Mammary epithelial cell (primary cell): ENCODE measurements at places on chromosomes 3 and 15.

DNA sequence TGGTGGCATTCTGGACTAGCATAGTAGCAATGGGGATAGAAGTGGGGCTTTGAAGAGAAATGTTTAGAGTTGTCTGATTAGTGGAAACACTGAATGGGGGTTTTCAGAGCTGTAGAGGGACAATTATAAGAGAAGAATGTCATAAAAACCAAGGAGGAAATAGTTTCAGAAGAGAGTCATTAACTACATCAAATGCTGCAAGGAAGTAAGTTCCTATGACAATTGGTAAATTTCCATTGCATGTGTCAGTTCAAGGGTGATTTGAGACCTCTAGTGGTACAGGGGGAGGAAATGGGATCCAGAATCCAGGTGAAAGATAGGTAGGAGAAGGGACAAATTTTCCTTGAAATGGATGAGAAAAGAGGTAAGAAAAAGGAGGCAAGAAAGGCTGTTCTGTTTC, 68.3 kb upstream of the TBC1D5 start:
- DNase-seq: peak; percentile 33

- no peak for DNase-seq
These were observed 27.6 kb downstream of the CHRNA7 start for GRCh38 chr15:32057876-32058425.

GRCh38 chr3:71641674-71642073, 58.1 kb upstream of the FOXP1 start:
- DNase-seq: no peak

DNA sequence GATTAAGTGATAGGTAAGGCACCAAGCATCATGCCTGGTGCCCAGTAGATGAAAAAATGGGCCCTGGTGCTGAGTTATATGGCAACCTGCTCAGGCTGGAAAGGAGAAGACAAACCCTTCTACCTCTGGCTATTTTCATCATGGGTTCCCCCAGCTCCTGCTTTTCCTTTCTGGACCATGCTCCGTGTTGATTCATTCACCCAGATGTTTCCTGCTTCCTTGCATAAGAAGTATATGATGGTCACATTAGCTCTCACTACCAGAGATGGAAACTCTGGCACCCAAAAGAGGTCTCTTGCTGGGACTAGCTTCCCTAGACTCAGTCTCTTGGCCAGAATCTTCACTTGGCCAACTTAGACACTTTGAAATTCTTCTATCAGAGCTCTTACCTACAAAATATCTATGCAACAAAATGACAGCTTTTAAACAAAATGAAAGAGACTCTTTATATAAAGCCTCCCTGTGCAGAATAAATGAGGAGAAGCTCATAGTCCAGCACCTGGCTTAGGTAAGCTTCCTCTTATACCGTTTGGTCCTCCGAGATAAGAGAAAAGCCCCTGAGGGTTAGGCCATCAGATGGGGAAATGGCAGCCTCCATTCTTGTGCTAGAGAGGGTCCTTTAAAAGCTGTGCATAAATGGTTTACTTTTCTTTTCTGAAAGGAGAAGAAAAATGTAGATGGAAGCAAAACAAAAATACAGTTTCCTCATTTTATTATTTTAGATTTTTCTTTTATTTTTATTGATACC, 46.8 kb upstream of the MCF2L2 start:
- DNase-seq: no peak

DNA sequence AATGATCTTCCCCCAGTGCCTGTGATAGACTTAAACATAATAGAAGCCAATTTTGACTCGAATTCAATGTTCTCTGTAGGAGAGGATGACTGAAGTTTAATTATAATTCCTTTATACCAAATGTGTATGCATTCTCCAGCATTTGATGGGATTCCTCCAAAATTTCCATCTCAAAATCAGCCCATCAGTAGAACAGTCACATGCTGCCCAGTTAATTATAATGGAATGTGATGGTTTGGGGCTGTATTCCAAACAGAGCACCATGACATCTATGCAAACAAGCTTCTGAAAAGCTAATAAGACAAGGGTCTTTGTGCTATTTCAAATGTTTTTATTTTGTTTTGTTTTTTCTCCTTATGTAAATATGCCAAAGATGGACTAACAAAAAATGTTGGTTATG, 127.7 kb upstream of the SPATA16 start:
- DNase-seq: no peak

DNA sequence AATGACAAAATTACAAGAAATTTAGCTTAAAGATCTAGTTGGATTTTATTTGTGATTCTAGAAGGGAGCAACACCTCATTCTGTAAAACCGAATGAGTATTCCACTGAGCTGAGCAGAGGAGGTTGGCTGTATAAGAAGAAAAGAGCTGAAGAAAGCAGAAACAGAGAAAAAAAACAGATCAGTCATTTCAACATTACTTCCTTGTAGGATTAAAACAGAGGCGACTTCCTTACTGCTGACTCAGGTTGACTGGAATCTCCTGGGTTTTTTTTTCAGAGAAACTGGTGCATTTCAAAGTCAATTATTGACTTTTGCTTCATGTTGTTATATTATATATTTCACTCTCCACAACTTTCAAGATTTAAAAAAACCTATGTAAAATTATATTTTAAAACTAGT, 368.1 kb upstream of the UBE2E2 start:
- peak; percentile 2 for DNase-seq

- peak; percentile 23 for DNase-seq
These were observed 65.7 kb upstream of the CMTM7 start for GRCh38 chr3:32325927-32326326.

GRCh38 chr3:100650651-100651619, 41.5 kb downstream of the ADGRG7 start:
- DNase-seq: peak; percentile 72

DNA sequence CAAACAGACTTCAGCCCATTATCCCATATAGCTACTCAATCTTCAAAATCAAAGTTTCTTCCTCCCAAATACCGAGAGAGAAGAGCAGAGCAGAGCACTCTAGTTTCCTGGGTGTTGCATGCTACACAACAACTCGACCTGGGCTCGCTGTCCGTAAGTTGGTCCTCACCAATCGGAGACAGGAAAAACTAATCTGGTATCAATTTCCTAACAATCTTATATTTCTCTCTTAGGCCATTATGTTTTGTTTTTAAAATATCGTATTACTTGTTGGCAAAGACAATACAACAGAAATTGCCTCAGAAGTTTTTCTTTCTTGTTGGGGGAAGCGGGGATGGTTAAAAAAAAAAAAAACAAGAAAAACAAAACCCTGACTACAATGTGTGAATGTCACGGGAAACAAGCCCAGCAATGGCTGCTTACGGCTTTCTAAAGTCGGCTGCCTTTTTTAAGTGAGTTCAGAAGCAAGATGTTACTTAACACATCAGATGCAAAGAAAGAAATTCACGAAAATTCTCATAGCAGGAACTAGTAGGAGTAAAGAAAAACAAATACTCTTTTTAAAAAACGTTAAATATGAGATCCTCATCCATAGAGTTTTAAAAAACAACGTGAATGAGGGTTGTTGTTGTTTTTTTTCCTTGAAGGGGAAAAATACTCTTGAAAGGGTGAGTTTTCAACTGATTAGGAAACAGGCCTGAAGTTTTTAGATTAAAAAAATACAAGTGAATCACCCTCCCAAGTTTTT, 1.9 kb downstream of the VGLL4 start:
- DNase-seq: peak; percentile 52
